Right forelimb (tissue), 1 donor: ENCODE measurements at places on chromosomes 5 and 9.

GRCh38 chr5:126931963-126932660 is 98.2 kb downstream of the MARCHF3 start:
- DNase-seq: no peak

GRCh38 chr5:80246995-80247729 is 8.7 kb downstream of the SERINC5 start:
- DNase-seq: no peak

DNA sequence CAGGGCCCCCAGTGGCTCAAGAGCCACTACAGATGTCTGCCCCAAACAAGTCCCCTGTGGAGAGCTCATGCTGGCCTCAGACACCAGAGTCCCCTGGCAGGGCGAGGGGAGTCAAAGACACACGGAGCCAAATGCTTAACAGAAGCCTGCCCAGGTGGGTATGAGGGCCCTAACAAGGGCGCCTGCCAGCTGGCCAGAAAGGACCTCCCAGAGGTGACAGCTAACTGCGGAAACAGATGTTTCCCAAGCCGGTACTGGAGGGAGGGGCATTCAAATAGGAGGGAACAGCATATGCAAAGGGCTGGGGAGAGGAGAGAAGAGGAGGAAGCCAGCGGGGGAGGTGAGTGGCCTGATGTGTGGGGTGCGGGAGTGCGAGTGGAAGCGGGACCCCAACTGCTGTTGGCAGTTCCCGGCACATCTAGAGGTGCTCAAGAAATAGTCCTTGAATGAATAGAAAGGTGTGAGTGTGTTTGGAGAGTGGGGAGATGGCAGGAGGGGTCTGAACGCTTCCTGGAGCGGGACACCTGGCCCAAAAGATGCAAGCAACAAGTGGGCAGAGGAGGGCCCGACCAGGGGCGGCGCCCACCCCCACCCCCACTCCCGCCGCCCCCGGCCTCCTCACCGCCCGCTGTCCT is 824 bp downstream of the MXD3 start:
- peak; percentile 41 for DNase-seq

DNA sequence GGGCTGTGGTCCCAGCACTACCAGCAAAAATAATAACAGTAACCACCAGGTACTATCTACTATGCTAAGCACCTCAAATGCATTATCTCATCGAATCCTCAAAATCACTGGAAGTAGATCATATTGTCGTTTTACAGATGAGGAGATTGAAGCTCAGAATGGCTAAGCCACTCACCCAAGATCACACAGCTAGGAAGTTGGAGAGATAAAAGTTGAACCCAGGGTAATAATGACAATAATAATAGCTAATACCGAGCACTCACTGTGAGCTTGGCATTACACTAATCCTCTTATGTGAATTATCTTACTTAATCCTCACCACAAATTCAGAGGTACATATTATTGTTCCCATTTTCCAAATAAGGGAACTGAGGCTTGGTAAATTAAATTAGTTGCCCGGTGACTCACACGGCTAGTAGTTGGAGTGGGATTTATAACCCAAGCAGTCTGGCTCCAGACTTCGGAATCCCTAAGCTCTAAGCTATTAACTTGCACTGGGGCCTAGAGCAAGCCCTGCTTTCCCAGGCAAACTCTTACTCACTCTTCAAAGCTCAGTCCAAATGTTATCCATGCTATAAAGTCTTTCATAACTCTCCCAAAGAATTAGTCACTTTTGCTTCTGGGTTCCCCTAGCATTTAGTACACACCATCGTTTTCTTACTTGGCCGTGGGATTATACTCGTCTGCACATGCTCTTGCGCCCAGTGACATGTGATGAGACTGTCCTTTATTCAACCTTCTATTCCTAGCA is 3.8 kb downstream of the ARSI start:
- DNase-seq: no peak

DNA sequence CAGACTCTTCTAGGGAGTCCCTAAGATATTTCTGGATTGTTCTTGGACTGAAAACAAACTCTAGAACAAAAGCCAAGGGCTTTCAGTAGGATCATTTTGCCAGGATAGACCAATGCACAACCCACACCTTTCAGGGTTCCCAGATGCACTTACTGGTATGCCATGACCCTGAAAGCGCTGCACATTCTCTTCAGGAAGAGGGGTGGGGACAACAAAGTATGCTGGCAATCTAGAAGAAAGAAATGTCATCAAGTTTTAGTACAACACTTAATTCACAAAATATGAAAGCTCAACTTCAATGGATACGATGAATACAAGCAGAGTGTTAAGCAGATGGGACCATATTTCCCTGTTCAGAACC is 57.2 kb downstream of the MTMR12 start:
- DNase-seq: no peak

GRCh38 chr9:22010866-22011625 is 1.9 kb upstream of the CDKN2B start:
- peak; percentile 67 for DNase-seq

GRCh38 chr9:100088202-100088601 is 10.6 kb downstream of the ERP44 start:
- DNase-seq: no peak

- DNase-seq: no peak
Observed at GRCh38 chr5:132396589-132397031, 27.1 kb downstream of the SLC22A5 start.

- no peak for DNase-seq
Observed at GRCh38 chr5:169798438-169798837, 161.4 kb downstream of the DOCK2 start.
